Fibroblast of upper back skin (primary cell): ENCODE measurements at places on chromosomes 2 and 18.

GRCh38 chr2:69628325-69629021, 15.1 kb downstream of the AAK1 start:
- DNase-seq, result no peak

DNA sequence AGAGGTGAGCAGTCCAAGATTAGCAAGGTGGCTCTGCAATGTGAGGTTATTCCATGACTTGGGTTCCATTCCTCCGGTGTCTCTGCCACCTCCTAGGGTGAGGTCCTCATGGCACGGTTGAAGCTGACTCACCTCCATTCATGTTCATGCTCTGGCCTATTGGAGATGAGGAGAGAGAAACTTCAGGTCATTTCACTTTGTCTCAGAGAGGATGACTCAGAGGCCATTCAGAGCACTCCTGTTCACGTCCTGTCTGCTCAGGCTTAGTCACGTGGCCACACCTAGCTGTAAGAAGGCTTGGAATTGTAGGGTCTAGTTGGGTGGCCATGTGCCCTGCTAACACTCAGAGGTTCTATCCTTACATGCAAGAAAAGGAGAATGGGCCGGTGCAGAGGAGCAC, 67.5 kb upstream of the MBOAT2 start:
- DNase-seq, result peak; percentile 72

DNA sequence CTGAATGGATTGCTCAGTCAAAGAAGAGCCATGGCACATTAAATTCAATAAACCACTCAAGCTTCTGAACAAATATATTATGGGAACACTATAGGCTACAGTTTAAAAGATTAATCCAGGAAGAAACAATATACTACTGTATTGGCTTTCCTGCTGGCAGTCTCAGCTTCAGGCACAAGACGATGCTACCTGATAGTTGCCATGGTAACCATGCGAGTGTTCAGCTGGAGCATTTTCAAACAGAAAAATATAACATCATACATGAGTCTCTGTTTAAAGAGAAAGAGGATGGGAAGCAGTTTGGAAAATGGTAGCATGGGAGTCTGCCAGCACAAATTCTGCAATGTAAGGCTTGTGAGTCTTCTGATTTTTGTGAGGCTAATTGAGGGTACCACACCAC, 65.9 kb upstream of the CPO start:
- DNase-seq, result no peak

DNA sequence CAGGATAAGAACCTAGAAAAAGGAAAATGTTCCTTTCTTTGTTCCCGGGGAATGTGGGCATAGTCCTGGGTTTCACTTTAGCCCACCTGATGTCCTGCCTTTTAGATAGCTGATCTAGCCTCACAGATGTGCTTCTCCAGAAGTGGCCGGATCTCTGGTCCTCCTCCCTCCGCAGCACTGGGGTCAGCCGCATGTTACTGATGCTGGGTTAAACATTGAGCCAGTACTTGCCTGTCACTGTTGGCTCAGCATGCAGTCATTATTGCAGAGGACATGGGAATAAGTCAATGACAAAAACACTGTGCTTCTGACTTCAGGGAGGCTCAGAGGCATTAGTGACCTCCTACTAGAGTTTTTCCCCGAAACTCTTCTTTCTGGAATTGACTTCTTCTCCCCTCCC, 27.6 kb downstream of the NCK2 start:
- DNase-seq, result no peak

GRCh38 chr2:209610631-209611030, 161.0 kb upstream of the UNC80 start:
- DNase-seq, result no peak

GRCh38 chr2:136104977-136105376, 13.0 kb downstream of the CXCR4 start:
- DNase-seq, result no peak

GRCh38 chr2:207567671-207568070, 37.9 kb downstream of the CREB1 start:
- no peak for DNase-seq

DNA sequence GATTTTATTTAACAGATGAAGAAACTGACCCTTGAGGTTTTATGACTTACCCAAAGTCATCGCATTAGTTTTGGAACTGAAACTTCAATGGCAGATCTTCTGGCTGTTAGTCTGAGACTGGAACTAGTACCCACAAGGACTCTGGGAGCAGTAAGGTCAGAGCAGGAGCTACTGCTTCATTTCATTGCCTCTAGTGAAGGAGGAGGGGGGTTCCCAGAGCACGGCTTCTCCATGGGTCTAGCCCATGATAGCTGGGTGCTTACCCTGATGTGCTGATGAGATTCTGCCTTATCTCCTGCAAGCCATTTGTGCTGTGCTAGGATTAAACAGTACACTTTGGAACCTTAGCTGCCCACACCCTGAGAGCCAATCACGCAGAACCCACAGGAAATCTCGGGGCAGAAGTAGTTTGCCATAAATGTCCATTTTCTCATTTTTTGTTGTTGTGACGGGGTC, 5.4 kb upstream of the RNASEH1 start:
- DNase-seq, result no peak

- no peak for DNase-seq
Observed at GRCh38 chr2:169693360-169693759, 845 bp downstream of the CFAP210 start.
